ENCODE measurements at places on chromosomes 12 and 14.
A peak's percentile ranks its signal among the peaks of the same experiment; 100 is the strongest.

DNA sequence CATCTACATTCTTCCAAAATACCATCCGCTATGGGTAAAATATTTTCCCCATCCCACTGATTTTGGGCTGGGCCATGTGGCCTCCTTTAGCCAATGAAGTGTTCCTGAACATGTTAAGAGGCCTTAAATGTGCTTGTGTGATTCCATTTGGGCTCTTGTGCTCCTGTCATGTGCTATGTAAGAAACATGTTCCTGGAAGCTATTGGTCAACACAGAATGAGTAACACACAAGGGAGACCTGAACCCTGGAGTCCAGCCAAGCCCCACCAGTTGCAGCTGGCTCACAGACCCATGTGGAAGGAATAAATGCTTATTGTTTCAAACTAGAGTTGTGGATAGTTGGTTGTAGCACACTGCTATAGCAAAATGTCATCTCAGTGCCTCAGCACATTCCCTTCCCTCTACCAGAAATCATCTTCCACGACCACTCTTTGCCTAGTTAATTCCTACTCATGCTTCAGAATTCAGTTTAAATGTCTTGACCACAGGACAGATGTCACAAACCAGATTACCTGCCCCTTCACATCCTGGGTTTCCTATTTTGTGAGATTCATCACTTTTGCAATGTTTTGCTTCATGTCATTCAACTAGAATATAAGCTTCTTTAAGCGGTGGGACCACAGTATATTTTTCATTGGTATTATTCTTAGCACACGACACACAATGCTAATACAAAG, 217.3 kb upstream of the EEA1 start:
- DNase-seq, result no peak

GRCh38 chr12:96303653-96304052, 96.6 kb downstream of the CDK17 start:
- DNase-seq, result no peak

- no peak for DNase-seq
Measured at GRCh38 chr14:58826845-58827686, 189.3 kb downstream of the DACT1 start.

DNA sequence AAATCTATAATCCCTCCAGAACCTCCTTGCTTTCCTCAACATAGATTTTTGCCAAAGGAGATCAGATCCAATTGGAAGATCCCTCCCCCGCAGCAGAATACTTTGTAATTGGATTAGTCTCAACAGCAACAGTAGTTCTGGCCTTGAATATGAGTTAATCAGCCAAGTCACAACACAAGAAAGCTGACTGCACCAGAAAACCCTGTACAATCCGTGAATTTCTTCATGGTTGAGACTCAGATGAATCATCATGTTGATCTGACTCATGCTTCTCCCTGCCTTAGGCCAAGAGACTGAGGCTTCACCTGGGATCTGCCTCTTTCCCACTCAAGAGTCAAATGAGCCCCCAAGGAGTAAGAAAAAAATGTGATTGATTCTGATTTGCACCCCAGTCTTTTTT, 3.0 kb upstream of the METTL17 start:
- peak; percentile 94 for DNase-seq

GRCh38 chr12:77514511-77514910, 316.2 kb upstream of the NAV3 start:
- DNase-seq, result no peak

DNA sequence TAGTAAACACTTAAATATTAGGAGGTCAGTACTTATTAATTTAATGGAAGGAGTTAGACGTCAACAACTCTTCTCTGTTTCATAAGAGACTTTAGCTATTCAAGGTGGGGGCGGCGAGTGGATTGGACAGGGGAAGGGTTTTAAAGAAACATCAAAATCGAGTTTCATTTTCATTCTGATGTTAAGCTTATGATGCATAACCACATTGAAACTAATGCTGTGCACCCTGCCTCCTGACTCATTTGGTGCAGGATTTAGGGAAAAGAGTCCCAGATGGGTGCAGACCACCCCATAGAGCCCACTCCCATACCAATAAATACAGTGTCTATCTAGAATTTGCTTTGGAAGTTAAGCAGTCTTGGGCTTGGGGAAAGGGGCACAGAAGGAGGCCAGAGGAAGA, 7.4 kb downstream of the ZBTB39 start:
- DNase-seq, result no peak

- no peak for DNase-seq
Measured at GRCh38 chr12:123142518-123142840, 8.4 kb downstream of the PITPNM2 start.

GRCh38 chr14:20179880-20180279, 10.8 kb upstream of the OR11G2 start:
- no peak for DNase-seq

DNA sequence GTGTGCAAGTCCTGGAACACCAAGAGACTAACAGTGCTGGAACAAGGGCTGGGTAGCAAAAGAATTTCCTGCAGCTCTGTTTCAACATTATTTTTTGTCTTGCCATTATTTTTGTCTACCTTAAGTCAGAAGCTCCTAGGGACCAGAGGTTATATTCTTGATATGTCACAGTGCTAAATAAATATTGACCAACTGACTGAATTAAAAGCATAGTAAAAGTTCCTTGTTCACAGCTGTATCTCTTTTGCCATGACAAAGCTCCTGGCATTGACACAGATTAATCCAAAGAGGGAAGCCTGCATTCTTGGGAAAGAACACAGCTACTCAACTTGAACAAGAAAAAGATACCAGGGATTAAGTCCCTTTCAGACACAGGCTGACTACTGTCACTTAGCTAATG, 136.5 kb downstream of the SPTSSA start:
- DNase-seq, result no peak

DNA sequence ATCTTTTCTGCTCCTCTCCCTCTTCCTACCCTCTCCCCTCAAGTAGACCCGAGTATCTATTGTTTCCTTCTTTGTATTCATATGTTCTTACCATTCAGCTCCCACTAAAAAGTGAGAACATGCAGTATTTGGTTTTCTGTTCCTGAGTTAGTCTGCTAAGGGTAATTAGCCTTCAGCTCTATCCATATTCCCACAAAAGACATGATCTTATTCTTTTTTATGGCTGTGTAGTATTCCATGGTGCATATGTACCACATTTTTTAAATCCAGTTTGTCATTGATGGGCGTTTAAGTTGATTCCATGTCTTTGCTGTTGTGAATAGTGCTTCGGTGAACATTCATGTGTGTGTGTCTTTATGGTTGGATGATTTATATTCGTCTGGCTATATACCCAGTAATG, 32.2 kb downstream of the CRADD start:
- no peak for DNase-seq

- DNase-seq, result no peak
Measured at GRCh38 chr14:93720076-93720815, 68.0 kb downstream of the PRIMA1 start.

GRCh38 chr12:108271951-108272872, 66.9 kb downstream of the CMKLR1 start:
- no peak for DNase-seq

- DNase-seq, result no peak
Measured at GRCh38 chr12:132487311-132487741, 2.6 kb upstream of the FBRSL1 start.

GRCh38 chr12:102372087-102372486, 108.3 kb downstream of the IGF1 start:
- no peak for DNase-seq

GRCh38 chr14:37170237-37170636, 2.2 kb downstream of the SLC25A21 start:
- no peak for DNase-seq

GRCh38 chr12:67722296-67722695, 73.8 kb downstream of the DYRK2 start:
- DNase-seq, result no peak

- DNase-seq, result no peak
Measured at GRCh38 chr14:106200541-106201315, 674.3 kb downstream of the TMEM121 start.

- DNase-seq, result peak; percentile 78
Measured at GRCh38 chr12:46664761-46665287, 161.0 kb downstream of the SLC38A4 start.

- DNase-seq, result no peak
Measured at GRCh38 chr12:94062796-94063635, 85.4 kb upstream of the PLXNC1 start.

DNA sequence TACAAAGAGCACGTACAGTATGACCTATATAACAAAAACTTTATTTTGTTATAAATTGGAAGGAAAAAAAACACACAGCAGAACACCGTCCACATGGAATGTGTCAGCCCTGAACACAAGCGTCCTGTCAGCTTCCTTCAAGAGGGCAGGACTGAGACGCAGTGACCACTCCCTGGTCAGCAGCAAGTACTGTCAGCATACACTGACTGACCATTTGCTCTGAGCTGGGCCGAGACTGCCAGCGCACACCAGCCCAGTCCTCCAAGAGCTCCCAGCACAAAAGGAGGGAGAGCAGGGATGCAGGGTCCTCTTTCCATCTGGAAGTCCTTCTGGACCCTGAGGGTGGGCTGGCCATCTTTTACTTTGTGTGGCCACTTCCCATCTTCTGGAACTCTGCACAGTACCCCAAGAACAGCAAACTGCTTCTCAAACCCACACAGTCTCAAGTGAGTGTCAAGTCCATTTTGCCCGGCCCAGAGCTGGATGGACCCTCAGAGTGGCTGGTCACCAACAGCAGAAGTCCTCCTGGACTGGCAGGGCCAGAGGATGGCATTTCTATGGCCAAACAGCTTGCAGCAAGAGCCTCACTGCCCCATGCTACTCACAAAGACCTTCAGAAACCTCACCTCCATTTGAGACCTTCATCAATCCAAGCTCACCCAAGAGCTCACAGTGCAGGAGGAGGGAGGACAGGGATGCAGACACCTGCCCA, 11.7 kb downstream of the CCDC88C start:
- no peak for DNase-seq

- DNase-seq, result no peak
Measured at GRCh38 chr12:122327494-122328385, 61.4 kb upstream of the VPS33A start.

DNA sequence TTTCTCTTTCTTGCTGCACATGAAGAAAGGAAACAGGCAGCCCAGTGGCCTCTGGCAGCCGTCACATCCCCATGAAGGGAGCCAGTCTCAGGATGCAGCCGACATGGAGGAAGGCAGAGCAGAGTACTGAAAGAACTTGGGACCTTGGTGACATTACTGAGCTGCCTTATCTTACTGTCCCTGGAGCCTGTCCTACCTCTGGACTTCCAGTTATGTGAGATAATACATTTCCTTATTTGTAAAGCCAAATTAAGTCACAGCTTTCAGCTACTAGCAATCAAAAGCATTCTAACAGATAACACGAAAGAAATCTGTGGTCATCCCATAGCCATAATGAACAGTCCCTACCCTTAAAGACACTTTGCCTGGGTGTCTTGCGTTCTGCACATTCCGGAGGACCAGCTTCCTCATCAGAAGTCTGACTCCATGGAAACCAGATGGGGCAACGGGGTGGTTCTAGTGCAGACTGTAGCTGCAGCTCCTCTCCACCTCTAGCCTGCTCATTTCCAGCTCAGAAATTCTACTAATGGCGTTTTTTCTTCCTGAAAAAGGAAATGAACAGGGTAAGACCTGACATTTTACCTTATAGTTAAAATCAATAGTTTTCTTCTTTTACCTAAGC, 7.8 kb upstream of the EGLN3 start:
- no peak for DNase-seq

- DNase-seq, result no peak
Measured at GRCh38 chr14:55546212-55546874, 33.7 kb upstream of the KTN1 start.

DNA sequence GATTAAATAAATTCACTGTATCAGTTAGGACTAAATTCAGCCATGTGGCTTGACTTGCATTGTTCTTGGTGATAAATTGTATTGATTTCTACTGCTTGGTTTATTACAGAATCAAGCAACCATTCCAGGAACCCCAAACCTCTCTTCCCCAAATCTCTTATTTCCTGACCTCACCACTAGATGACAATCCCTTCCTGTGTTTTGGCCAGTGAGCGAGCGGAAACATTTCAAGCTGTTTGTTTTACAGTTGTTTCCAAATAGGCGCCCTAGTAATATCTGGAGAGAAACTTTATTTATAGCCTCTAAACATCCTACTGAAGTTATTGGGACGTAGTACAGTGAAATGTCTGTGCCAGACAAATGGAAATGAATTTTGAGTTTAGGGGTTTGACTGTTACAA, 161.1 kb downstream of the SNAPC1 start:
- DNase-seq, result no peak

DNA sequence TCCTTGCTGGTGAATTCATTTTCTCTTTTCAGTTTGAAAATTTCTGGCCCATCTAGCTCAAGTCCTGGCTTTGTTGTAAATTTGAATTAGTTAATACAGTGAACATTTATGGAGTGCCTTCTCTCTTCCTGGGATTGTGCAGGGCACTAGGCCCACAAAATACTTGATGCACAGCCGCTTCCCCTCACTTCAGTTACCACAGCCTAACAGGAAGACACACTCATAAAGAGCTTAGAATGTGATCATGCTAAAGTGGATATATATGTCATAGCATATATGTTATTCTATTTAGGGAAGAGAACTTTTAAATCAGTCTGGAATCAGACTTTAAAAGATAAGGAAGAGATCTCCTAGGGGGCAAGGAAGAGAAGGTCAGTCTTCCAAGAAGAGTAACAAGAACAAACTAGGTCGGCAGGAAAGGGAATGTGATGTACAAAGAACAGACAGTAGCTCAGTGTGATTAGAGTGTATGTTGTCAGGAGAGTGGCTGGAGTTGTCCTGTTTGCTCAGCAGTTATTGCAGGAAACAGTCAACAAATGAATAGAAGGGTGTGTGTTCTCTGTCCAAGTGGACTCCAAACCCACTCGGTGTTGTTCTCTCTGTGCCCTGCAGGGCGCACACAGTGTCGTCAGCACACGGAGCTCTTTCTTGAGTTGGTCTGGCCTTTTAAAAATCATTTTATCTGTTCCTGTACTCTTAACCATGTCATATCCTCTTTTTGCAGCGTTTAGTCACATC, 74.4 kb downstream of the DAAM1 start:
- no peak for DNase-seq

DNA sequence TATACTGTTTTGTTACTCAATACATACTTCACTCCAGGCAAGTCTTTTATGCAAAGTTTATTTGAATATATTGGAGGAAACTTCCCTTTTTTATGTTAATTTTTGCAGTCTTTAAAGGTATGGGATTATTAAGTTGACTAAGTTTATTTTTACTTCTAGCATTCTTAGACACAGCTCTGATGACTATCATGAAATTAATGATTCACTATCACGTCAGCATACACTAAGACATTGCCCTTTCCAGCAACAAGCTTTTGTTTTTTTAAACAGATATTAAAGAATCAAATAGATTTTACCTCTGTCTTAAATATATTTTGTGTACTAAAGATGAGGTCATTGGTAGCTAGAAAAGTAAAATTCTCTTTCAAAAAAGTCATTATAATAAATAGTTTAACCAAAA, 52.1 kb downstream of the DERA start:
- DNase-seq, result no peak

GRCh38 chr12:110316861-110317260, 35.8 kb downstream of the ATP2A2 start:
- peak; percentile 47 for DNase-seq

DNA sequence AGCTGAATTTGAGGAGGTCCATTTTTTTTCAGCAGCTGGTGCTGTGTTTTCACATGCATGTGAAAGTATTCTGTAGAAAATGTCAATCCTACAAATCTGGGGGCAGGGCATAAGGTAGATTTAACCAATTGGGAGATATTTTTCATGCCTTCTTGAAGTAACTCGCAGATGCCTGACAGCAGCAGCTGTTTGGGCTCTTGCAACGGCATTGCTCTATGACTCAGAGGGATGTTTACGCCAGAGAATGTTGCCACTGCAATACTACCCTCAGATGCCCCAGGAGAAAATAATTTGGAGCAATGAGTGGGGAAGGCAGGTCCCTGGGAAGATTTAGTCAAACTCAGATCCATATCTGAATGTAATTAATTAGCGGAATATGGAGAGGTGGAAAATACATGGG, 42.5 kb upstream of the MYBPC1 start:
- DNase-seq, result peak; percentile 20

- DNase-seq, result no peak
Measured at GRCh38 chr14:89011355-89012281, 187.2 kb downstream of the TTC8 start.
